ENCODE measurements at places on chromosomes 2 and 18. TPM values are rescaled to one million over a fixed set of nuclear protein-coding genes. Genes with fewer than 3 reads are reported as not detected.

TRIM43 gene
- total RNA-seq = not detected

REG1B gene
- total RNA-seq = 2.3 TPM

UGT1A4 gene
- total RNA-seq = not detected

PUS10 gene
- 6.6 TPM for total RNA-seq

TYW5 gene
- total RNA-seq = 3.6 TPM

CNTNAP5 gene
- total RNA-seq = not detected

SLC4A1AP gene
- total RNA-seq = 25.6 TPM

RGPD4 gene
- total RNA-seq = not detected

HOXD1 gene
- not detected for total RNA-seq

UGT1A10 gene
- not detected for total RNA-seq

RFX8 gene
- not detected for total RNA-seq

STPG4 gene
- total RNA-seq = not detected

SP140 gene
- total RNA-seq = 0.35 TPM

IL36RN gene
- total RNA-seq = not detected

MSTN gene
- not detected for total RNA-seq

MPPE1 gene
- total RNA-seq = 14.2 TPM

IL36B gene
- not detected for total RNA-seq

FAM117B gene
- total RNA-seq = 5.2 TPM

CD207 gene
- total RNA-seq = not detected

FOXI3 gene
- total RNA-seq = not detected

NLRC4 gene
- total RNA-seq = 0.07 TPM

EVA1A gene
- not detected for total RNA-seq

RAB31 gene
- 66.1 TPM for total RNA-seq

XIRP2 gene
- total RNA-seq = 0.07 TPM

ZBTB7C gene
- total RNA-seq = not detected

ITPRIPL1 gene
- total RNA-seq = 9.0 TPM

MERTK gene
- 1.4 TPM for total RNA-seq

ITGB6 gene
- total RNA-seq = 0.18 TPM

SH3YL1 gene
- total RNA-seq = 4.0 TPM

TGFA gene
- total RNA-seq = not detected
